ENCODE measurements at places on chromosomes 3 and 15.

GRCh38 chr3:100954199-100954935 lies 38.9 kb downstream of the ABI3BP start:
- DNase-seq, result no peak

DNA sequence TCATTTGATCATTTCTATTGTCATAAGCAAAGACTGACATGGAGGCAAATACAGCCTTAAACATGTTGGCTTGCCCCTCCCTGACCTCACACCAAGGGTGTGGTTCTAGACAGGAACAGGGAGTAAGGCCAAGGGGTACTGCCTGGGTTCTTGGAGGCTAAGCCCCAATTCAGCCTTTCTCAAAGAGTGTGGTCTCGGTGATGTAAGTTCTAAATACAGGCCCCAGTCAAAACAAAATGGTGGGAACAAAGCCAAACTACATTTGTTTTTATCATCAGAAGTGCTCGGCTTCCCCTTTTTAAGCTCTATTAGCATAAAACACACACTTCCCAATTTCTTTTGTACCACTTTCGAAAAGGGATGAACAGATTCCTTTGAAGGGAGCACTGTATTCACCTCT lies 129.5 kb downstream of the ATP8B4 start:
- peak; percentile 62 for DNase-seq

GRCh38 chr3:46089237-46090011 lies 62.1 kb upstream of the XCR1 start:
- peak; percentile 81 for DNase-seq

DNA sequence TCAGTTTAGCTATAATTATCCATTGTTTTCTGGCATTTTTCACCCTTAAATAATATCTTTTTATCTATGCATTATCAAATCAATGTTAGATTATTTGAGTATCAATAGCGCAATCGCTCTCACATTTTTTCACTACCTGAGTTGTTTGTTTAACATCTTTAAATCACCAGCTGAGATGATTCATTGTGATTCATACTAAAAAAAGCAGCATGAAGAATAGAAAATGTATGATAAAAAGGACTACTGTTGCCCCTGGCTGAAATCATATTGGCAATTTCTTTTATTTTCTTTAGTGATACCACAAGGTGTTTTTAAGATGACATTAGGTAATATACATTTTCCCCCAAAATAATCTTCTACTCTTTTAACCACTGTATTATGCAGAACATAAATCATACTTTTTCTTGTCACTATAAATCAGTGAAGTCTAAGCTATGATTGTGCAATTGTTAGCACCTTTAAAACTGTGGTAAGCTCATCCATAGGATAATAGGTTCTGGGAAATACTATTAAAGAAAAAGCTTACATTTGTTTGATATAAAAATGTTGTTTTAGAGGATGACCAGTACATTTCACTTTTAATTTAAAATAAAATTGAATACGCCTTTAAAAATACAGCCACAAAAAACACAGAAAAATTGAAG lies 889.1 kb downstream of the NAALADL2 start:
- no peak for DNase-seq

GRCh38 chr15:77024273-77025082 lies 29.6 kb downstream of the PSTPIP1 start:
- peak; percentile 70 for DNase-seq

DNA sequence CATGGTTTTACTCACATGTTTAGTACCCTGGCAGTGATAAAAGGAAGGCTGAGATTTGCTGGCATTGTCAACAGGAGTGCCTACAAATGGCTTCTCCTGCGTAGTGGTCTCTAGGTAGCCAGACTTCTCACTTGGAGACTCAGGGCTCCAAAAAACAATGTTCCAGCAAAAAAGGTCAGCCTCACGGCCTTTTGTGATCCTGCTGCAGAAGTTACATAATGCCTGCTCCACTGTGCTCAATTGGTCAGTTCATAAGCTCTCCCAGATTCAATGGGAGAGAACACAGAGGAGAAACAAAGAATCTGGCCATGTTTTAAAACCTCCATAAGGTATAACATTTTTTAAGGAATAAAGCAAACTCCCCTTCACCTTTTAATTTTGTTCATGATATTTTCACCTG lies 76.1 kb upstream of the CMSS1 start:
- no peak for DNase-seq

DNA sequence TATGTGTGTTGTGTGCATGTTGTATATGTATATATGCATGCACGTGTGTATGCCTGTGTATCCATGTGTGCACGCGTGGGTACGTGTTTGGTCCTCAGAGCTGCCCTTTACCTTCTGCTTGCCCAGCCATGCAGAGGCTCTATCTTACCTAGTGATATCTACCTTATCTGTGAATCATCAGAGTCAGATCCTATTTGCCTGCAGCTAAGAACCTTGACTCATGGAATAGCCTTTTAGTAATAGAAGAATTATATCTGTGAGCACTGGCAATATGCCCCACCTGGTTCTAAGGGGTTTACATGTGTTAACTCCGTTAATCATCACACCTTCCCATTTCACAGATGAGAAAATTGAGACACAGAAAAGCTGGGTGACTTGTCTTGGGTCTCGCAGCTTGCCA lies 11.0 kb downstream of the PGPEP1L start:
- no peak for DNase-seq

- DNase-seq, result peak; percentile 90
Measured at GRCh38 chr15:43370975-43371974, at the start of the genes TUBGCP4 and ZSCAN29. Gene TUBGCP4 (plus strand): TSS chr15:43371101. CDS start chr15:43371355, 254 bp downstream. Gene ZSCAN29 (minus strand): TSS chr15:43371043. CDS start chr15:43369913, 1,130 bp downstream.

DNA sequence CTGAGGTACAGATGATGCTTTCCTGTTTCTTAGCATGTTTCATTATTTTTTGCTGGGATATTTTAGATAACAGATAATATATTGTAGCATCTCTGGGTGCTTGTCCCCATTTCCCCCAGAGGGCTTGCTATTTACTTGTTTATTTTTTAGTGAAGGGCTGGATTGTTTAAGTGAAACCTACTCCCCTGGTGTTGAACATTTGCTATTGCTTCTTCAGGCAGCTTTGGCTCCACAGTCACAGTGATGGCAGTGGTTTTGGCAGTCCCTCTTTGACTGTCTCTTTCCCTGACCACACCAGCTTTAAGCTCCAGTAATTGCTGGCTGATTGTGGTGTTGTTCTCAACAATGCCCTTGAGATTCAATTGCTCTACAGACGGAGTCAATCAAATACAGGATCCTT lies 128.9 kb downstream of the KLF13 start:
- DNase-seq, result no peak

- DNase-seq, result no peak
Measured at GRCh38 chr3:151197981-151198767, 4.8 kb downstream of the GPR171 start.

- DNase-seq, result peak; percentile 98
Measured at GRCh38 chr3:120497336-120497735, 46.5 kb upstream of the FSTL1 start.

DNA sequence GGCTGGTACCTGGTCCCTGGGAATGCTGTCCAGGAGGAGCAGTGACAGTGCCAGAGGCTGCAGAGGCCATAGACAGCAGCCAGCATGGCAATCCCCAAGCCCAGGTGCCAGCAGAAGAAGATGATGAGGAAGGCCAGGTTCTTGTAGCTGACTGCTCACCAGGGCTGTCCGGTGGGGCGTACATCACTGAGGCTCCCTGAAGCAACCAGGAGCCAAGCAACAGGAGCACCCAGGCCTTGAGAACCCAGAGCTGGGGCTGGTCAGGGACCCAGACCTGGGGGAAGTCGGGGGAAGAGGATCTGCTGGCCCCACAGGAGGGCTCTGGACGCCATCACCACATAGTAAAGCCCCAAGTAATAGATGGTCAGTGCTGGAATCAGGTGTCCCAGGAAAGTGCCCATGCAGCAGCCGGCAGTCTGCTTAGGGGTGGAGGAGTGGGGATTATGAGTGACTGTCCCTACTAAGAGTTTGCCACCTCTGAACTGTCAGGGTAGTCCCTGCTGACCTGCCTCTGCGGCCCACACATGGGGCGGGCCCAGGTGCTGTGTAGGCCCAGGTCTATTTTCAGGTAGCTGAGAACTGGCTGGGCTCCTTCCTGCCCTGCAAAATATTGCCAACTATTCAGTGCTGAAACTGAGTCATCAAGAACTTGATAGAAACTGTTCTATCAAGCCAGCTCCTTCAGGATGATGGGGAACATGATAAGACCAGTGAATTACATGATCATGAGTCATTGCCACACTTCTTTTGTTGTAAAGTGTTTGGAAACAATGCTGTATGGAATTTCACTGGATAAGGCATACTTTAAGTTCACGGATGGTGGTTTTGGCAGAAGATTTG lies 68.7 kb downstream of the CHRD start:
- no peak for DNase-seq

DNA sequence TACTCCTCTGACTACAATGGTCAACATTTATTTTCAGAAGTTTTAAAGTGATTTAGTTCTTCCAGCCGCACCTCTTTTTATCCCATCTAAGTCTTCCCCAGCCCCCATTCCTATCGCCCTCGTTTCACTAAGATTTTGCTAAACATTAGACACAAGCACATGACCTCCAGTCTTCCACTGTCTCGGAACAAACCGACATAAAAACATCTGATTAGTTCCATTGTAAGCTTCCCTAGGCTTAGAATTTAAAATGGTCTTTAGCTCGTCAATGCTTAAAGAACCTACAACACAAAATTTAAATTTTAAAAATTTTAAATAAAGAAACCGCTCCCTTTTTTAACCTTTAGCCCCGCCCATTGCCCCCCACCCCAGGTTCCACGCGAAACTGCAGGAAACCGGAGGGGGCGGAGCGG lies 284 bp upstream of the TSC22D2 start:
- DNase-seq, result no peak

DNA sequence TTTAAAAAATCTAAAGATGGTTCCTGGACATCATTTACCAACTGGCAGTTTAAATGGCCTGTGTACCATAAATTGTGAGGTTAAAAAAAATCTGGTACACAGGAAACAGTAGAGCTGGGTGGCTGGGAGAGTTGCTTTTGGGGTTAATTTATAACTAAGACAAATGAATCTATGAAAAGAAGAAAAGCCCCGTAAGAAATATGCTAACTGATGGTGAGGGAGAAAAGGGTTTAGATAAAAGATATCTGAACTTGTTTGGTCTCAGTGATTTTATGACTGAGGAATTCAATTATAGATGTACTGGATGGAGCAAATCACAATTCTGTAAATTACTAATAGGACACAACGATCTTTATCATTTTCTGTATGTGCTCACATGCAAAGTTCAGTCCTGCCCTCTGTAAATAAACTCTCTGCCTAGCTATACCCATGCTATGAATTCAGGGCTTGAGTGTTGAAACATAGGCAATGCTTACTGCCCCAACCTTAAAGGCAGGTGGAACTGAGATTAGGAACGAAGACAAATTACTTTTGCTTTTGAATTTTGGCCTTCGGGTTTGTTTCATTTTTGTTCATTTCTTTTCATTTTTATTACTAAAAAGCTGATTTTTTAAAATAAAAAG lies 28.0 kb downstream of the PPARG start:
- no peak for DNase-seq

DNA sequence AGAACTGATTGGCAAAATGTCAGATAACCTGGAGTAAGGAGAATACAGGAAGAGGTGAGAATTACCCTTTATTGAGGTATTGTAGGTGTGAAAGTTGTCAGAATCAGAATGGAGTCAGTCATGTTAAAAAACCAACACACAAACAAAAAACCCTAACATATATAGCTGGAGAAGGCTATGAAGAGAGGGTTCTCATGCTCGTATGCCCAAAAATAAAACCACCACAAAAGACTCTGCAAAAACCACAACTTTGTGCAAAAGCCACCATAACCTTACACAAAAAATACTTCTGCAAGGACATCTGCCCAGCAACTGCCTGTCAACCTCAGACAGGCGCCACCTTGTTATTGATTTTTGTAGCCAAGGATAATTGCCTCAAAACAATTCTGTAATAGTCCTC lies 136.0 kb downstream of the CD47 start:
- no peak for DNase-seq

- no peak for DNase-seq
Measured at GRCh38 chr15:73921254-73921925, 4.9 kb upstream of the LOXL1 start.

DNA sequence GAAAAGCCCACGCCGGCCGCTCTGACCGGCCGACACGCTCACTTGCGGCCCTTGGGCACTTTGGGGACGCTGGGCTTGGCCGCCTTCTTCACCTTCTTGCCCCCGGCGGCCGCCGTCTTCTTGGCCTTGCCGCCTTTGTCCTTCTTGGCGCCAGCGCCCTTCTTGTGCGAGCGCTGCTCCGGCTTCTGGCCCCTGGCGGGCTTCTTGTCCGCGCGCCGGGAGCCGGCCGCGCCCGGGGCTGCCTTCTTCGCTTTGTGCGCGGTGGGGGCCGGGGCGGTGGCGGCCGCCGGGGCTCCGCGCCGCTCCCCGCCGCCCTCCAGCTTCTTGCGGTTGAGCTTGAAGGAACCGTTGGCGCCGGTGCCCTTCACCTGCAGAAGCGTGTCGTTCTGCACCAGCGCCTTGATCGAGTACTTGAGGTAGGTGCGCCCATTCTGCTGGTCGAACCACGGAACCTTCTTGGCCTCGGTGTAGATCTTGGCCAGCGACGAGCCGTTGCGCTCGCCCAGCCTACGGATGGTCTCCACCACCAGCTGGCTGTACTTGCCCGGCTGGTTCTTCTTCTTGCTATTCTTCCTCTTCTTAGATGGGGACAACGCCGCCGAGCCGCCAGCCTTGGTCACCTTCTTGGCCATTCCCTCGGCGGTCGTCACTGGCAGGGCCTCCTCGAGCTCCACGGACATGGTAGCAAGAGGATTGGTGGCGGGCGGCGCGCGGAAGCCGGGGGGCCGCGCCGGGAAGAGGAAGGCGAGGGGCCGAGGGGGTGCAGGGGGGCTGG lies 36.7 kb downstream of the HMCES start:
- peak; percentile 42 for DNase-seq

GRCh38 chr3:88137836-88138235 lies 11.9 kb upstream of the C3orf38 start:
- DNase-seq, result no peak

DNA sequence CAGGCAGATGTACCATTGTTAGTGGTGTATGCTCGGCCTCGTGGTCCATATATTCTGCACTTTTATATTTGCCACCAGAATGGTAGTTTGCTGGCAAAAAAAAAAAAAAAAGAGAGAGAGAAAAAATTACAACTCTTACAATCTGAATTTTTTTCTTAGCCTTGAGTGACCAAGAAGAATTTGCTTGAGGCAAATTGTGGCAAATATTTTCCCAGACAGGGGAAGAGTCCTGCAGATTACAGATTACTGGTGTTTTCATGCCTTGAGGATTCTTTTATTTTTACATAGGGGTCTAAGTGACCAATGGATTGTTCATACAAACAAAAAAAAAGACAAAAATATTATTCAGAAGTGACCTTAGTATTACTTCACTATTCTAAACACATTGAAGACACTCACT lies 283.3 kb downstream of the BBX start:
- no peak for DNase-seq

GRCh38 chr15:49471733-49472132 lies 48.7 kb downstream of the FGF7 start:
- no peak for DNase-seq

DNA sequence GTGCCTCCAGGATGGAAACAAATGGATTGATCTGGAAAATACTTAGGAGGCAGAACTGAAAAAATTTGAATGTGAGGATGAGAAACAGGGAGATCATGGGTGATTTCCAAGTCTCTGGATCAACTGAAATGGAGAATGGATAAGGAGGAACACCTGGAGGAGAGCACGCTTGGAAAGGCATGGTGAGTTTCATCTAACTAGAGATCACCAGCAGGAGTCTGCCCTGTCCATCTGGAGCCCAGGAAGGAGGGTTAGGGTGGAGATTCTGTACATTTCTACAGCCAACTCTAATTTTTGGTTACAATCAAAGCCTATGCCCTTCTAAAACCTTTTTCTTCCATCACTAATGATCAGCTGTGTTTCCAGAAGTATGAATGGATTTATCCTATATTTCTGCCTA lies 995.9 kb upstream of the CFAP20DC start:
- DNase-seq, result no peak
